Stimulated activated CD8-positive, alpha-beta memory T cell treated with anti-CD3 and anti-CD28 coated beads, Interleukin-7, amount 100 ng/mL, for 24 hours (primary cell): ENCODE measurements at places on chromosomes 16 and 17.

- DNase-seq, result no peak
Observed at GRCh38 chr17:20114466-20114865, 105.3 kb downstream of the SPECC1 start.

GRCh38 chr17:61399131-61400065 is at the start of gene TBX2:
TSS of gene TBX2 (plus strand) at chr17:61399843. CDS start at chr17:61400177, 334 bp downstream.
- DNase-seq, result no peak

DNA sequence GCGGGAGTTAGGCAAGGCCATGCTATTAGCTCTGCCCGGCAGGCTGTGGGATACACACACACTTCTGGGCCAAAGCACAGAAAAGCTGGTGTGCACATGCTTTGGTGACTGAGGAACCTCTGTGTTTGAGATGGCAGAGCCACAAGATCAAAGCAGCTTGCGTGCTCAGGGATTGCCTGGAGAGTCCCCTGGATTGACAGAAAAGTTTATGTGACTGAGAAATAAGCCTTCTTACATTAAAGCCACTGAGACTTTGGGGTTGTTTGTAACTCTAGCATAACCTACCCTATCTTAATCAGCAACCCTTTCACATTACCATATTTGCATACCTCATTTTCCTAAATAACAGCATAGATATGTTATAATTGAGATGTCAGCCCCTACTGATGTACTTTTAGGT is 69.3 kb downstream of the MYO1D start:
- DNase-seq, result no peak

DNA sequence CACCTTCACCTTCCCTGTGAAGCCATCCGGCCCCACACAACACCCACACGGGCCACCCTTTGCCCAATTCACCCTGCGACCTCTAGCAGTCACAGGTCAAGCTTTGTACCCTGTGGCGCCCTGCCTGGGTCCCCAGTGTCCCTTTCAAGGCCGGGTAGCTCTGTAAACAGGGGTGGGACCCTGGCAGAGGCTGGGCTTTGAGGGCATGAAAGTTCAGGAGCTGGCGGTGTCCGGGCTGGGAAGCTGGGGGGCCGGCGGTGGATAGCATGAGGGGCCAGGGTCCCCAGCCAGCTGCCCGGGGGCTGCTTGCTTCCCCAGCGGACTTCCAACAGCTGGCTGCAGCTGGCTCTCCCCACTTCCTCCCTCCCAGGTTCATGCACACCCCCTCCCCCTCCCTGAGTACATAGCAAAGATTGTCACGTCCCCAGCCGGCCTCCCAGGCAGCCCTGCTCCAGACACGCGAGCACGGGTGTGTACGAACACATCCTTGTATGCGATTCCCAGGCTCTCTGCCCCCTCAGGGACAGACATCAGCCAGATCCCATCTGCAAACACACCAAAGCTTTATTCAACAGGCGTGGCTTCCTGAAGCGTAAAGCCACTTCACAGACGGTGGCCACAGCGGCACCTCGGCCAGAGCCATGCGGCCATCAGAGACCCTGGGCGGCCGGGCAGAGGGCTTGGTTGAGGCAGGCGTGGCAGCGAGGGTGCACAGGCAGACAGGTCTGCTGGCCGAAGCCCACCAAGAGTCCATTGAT is 8.2 kb downstream of the NTHL1 start:
- no peak for DNase-seq

DNA sequence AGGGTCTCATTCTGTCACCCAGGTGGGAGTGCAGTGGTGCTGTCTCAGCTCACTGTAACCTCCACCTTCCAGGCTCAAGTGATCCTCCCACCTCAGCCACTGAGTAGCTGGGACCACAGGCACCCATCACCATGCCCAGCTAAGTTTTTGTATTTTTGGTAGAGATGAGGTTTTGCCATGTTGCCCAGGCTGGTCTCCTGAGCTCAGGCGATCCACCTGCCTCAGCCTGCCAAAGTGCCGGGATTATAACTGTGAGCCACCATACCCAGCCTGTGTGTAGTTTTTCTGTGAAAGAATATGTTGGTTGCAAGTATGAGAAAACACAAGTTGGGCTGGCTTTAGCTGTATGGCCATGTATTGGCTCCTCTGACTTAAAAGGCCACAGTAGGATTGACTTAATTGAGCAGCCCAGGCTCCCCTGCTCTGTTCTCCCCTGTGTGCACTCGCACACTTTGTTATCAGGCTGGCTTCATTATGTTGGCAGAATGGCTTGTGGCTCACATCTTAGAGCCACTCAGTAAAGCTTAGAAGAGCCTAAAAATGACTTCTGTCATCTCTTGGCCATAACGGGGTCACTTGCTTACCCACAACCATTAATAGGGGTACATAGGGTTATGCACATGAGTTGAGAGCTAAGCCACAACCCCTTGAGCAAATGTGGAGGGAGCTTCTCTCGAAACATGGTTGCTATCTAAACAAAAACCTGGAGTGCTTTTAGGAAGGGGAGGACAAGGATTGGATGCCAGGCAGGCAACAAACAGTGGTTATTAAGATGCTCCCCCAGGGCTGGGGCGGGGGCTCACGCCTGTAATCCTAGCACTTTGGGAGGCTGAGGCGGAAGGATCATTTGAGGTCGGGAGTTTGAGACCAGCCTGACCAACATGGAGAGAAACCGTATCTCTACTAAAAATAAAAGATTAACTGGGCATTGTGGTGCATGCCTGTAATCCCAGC is 6.1 kb downstream of the HAPSTR1 start:
- DNase-seq, result no peak

DNA sequence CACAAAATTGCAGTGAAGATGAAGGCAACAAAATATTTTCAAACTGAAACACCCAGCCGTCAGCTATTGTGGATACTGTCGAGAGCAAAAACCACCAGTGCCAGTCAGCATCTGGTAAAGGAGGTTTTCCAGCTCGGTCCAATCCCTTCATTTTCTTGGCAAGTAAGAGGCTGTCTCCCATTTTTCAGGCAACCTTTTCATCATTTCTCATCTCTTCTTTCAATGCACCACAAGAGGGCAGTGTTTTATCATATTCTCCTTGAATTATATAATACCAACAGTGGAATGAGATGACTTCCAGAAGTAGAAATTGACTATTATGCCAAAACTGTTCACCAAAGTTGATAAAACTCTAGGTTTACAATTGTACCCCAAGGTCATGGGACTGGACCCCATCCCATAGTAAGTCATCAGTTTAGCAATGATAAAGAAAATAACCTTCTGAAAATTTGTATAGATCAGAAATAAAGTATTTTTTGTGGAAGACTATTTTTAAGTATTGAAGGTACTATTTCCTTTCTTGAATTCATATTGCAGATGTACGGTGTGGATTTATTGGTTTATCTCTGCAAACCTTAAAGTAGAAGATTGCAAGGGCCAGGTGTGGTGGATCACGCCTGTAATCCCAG is 16.8 kb downstream of the NQO1 start:
- no peak for DNase-seq

GRCh38 chr16:54822492-54822891 is 108.2 kb upstream of the IRX5 start:
- DNase-seq, result no peak

DNA sequence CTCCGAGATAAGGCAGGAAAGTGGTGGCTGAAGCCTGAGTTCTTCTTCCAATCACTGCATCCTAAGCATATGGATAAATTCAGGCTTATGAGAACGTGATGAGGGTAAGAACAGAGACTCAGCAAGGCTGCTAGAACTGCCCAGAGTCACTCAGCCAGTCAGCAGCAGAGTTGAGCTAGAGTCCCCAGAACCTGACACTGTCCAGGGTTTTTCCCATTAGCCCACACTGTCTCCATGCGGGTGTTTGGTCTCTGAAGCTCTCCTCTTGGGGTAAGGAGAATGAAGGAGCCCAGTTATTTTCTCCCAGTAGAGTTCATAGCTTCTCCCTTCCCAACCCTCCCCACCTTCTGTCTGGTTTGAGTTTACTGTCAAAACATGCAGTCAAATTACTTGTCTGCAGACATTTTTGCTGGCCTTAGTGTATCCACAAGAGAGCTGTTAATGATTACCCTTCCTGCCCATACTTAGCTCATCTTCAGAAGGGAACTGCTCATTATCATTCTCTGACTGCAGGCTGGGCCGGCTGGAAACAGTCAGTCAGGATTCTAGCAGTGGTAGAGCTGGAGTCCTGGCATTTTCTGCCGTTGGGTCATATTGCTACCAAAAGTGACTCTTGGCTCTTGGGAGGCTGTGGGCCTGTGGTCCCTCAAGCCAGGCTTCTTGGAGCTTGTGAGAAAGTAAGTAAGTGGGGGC is 460.0 kb downstream of the HS3ST3B1 start:
- no peak for DNase-seq

DNA sequence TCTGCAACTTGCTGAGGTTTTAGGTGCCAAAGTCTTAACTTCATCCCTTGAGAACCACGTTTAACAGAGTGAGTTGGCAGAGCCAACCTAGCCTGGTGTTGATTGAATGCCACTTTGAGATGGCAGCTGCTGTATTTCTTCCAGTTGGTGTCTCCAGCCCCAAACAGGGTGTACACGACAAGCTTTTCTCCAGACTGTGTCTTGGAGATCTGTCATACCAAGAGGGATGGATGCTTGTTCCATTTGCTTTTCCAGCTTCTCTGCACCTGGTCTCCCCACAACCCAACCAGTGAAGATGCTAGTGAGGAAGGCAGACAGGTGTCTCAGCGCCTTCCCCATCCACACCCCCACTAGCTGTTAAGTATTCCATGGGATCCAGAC is 141.1 kb upstream of the HS3ST2 start:
- DNase-seq, result no peak

DNA sequence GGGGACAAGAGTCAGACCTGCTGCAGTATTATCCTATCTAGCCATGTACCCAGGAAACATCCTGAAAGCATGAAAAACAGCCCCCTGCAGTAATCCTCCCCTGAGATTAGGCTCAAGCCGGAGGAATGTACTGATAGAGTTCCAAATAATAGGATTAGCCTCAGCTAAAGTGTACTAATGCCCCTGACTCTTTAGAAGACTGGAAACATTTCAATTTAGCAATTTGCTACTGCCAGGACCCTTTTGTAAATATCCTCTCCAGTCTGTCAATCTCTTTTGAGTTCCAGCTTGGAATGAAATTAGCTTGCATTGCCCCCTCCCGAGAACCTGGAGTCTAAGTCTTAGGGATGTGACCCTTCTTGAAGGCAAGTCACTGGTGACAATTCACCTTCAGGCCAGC is 110.8 kb upstream of the DNAH9 start:
- DNase-seq, result no peak

DNA sequence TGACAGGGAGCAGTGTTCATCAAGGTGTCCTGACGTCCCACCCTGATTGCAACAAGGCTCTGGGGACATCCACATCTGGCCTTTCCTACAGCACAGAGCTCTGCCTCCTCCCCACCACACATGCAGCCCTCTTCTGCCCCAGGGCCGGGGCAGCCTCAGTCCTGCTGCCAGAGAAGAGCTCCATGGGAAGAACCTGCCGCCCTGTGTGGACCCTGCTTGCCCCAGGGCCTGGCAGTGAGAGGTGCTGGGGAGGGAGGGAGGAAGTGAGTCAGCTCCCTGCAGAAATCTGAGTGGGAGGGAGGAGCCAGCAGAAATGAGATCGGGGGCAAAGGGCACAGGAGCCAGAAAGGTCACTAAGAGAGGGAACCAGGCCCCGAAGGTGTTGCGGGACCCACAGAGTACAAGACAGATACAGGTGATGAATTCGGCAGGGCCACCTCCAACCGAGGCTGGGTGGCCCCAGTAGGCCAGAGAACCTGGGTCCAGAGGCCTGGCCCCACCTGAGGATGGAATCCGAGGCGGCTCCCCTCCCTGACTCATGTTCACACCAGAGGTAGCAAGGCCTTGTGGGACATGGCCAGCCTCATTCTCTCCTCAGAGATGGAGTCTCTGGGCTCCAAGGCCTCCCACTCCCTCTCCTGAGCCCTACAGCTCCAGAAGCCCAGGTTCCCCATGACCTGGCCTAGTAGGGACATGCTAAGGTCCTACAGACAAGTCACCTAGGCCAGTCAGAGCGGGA is 24.8 kb downstream of the MYO18A start:
- no peak for DNase-seq

DNA sequence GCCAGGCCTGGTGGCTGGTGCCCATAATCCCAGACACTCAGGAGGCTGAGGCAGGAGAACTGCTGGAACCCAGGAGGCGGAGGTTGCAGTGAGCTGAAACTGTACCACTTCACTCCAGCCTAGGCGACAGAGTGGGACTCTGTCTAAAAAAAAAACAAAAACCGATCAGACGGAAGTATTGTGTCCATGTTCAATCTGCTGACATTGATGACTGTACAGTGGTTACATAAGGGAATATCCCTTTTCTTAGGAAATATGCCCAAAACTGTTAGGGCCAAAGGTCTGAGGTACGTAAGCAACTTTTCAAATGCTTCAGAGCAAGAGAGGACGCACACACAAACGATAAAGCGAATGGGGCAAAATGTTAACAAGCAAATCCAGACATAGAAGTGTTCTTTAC is 69.8 kb upstream of the DNAH17 start:
- DNase-seq, result no peak

GRCh38 chr16:75181630-75182029 is 25.3 kb downstream of the CTRB2 start:
- no peak for DNase-seq

DNA sequence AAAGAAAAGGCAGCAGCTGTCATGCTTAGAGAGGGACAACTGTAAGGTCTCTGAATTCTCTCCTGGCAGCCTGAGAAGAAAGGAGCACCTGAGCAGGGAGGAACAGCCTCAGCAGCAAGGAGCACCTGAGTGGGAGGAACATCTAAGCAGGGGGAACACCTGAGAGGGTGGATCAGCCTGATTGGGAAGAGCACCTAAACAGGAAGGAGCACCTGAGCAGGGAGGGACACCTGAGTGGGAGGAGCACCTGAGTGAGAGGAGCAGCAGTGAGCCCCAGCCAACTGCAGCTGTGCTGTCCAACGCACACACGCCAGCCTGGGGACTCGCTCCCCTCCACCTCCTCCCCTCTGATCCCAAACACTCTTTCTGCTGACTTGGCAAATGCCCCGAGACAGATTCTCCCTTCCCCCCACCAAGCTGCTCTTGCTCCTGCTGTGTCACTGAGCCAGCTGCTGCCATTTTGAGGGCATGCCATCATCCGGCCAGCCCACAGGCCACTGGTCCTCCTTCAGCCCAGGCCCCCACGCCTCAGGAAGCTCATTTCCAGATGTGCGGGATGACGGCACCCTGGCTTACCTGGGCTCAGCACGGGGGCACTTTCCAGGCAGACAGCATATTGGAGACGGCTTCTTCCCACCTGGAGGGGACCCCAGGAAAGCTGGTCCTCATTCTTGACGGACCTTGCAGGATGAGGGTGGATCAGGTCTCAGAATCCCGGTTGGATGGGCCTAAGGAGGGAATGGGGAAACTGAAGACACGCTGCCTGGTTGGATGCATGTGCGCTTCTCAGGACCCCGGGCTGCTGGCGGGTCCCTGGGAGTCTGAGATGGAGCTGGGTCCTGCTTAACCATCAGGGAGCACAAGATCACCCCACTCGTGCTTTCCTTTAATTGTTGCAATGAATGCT is 57.7 kb upstream of the RBFOX3 start:
- no peak for DNase-seq
